ENCODE measurements at places on chromosomes 1 and 21. TPM values are rescaled to one million over a fixed set of nuclear protein-coding genes. Genes with fewer than 3 reads are reported as not detected.

BECN2 gene
- not detected for total RNA-seq

HSD3B1 gene
- not detected for total RNA-seq

ALPL gene
- total RNA-seq = not detected

TNNI3K gene
- total RNA-seq = not detected
